ENCODE measurements at places on chromosomes 5 and 9.

DNA sequence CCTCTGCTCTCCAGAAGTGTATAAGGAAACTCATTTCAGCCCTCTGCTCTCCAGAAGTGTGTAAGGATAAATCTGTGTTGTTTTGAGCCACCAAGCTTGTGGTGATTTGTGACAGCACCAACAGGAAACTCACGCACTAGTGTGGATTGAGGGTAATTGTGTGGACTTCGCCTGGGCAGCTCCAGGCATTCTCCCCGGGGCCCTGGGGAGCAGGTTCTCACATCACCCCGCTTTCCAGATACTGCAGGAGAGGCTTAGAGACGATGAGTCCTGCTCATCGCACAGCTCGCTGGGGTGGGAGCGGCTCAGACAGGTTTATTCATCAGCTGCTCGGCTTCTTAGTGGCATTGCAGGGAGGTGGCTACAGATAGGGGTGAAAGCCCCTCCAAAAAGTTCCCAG lies 38.4 kb upstream of the RNF130 start:
- DNase-seq, result no peak

- DNase-seq, result no peak
These were observed 29.6 kb upstream of the ASS1 start for GRCh38 chr9:130414910-130415746.

- DNase-seq, result no peak
These were observed 11.8 kb upstream of the ZDHHC11 start for GRCh38 chr5:862367-863243.

DNA sequence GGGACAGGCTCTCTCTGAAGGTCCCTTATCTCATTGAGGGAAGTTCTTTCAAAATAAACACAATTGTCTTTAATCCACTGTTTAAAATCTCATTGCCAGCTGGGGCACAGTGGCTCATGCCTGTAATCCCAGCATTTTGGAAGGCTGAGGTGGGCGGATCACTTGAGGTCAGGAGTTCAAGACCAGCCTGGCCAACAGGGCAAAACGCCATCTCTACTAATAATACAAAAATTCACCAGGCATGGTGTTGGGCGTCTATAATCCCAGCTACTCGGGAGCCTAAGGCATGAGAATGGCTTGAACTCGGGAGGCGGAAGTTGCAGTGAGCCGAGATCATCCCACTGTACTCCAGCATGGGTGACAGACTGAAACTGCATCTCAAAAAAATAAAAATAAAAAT lies 8.3 kb upstream of the NDFIP1 start:
- no peak for DNase-seq

DNA sequence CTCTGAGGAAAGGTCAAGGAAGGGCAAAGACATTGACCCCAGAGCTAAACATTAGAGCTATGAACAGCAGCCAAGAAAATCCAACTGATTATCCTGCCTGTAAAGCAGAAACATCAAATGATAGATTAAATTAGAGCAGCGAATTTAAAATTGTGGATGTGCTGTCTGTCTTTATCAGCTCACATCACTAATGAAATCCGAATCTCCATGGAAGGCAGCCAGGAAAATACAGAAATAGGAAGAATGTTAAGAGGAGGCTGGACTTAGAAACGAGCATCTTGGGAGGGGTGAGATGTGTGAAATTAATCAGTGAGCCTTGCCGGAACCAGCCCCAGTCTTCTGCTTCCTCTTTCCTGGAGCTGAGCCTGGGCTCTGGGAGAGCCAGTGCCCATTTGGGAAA lies 191.0 kb downstream of the PJA2 start:
- no peak for DNase-seq

DNA sequence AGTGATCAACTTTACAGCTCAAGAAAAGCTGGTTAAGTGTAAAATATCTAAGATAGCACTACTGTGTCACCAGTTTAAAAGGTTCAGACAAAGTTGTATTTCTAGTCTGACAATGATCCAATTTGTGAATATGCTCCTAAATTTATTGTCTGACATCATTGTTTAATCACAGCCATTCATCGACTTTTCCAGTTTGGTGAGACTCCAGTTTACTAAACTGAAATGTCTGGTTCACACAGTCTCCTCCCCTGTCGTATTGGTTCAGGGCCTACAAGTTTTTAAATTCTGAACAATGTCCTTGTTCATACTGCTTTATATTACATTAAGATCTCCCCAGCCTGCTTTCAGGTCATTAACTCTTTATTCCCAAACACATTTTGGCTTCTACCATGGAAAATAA lies 161.4 kb downstream of the CHSY3 start:
- no peak for DNase-seq

GRCh38 chr5:103369125-103370120 lies 110.9 kb downstream of the MACIR start:
- no peak for DNase-seq

GRCh38 chr5:117205894-117206293 lies 631.3 kb upstream of the SEMA6A start:
- DNase-seq, result no peak

GRCh38 chr5:96468956-96469355 lies 35.9 kb upstream of the PCSK1 start:
- DNase-seq, result no peak

DNA sequence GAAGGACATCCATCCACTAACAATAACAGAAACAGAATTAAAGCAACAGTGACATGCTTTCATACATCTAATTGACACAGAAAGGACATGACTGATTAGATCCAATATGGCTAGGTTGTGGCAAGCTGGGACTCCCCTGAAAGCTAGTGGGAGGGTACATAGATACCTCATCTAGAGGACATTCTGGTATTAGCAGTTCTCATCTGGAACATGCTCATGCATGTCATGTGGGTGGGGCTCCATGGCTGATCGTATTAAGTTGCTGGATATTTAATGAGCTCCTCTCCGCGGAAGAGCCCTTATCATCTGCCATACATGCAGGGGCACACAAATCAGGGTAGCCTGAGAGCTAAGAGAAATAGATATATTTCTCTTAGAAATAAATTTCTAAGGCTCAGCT lies 358.9 kb downstream of the ICE1 start:
- no peak for DNase-seq

- no peak for DNase-seq
These were observed 102.8 kb downstream of the MRPS30 start for GRCh38 chr5:44911501-44911900.

DNA sequence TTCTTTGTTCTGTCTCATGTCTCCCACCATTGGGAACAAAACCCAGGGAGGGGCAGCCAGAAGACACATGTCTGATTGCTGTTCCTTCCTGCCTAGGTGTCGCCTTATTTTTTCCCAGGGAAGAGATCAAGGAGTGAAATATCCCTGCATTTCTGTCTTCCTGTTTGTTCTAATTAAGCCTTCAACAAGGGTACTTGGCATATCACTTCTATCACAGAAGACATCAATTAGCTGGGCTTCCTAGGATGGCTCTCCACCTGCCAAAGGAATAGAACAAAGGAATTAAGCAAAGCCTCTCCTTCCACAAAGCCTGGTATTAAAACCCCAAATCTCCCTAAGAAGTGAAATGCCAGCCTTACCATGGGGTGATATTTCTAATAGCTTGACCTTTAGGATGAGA lies 299.5 kb upstream of the CD180 start:
- DNase-seq, result no peak

DNA sequence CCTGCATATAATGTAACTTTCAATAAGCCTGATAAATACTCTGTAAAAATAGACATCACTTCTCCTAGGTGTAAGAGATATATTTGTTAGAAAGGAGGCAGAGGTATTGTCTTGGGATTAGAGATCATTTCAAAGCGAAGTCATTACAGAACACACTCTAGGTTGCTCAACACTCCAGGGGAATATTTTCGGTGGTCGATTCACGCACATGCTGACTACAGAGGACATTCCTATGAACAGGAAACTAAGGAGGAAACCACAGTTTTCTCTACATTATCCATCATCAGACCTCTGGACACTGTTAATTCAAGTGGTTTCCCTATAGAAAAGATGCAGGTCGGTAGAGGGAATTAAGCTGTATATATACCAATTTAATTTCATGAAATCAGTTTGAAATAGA lies 370.0 kb downstream of the NDUFS4 start:
- DNase-seq, result no peak

DNA sequence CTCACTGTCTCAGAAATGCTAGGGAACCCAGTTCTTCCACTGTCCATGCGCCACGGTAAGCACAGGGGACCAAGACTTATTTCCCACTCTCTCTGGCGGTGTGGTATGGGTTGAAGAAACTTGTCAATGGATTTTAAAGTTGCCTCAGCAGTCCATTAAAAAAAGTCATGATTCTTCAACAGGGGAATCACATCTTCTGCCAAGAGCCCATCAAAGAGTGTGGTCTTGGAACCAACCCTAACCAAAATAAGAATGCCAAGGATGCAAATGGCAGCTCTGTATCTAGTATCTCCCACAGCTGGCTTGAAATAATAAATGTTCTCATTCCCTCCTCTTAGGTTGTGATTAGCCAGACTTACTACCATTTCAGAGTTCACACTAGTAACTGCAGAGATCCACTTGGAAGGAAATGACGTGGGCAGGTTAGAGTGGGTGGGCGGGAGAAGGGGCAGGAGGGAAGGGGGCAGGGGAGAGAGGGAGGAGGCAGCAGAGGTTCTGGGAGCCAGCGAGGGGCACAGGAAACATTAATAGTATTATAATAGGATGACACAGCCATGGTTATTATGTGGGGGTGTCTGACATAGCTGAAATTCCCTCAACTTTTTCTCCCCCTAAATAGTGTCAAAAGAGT lies 17.6 kb downstream of the PTCH1 start:
- DNase-seq, result no peak

DNA sequence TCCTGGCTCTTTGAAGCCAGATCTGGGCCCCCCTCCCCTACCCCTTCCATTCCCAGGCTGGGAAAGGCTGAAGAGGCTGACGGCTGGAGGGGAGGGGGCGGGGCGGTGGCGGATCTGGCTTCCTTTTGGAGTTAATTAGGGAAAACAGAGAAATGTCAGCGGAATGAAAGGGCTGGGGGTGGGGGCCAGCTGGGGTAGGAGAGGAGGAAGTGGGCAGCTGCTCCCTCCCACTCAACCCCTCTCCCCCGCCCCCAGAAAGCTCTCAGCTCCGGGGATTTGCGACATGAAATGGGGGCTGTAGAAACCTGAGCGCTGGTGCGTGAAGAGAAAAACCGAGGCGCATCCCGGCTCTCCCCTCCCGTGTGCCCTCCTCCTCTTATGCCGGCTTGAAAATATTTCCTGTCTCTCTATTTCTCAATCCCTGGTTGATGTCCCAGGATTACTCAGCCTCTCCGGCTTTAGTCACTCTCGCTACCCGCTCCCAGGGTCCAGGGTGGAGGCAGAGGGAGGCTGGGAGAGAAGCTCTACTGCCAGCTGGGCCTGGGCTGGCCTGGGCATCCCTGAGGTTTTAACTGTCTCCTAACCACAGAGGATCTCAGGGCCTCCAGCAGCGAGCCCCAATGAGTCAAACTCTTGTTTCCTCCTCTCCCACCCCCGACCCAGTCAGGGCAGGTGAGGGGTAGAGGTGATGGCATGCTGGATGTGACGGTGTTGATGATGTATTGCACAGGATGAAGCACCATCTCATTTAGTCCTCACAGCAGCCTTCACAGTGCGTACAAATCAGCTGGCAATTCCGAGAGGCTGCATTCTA lies 20.1 kb downstream of the PCDHGC5 start:
- no peak for DNase-seq

DNA sequence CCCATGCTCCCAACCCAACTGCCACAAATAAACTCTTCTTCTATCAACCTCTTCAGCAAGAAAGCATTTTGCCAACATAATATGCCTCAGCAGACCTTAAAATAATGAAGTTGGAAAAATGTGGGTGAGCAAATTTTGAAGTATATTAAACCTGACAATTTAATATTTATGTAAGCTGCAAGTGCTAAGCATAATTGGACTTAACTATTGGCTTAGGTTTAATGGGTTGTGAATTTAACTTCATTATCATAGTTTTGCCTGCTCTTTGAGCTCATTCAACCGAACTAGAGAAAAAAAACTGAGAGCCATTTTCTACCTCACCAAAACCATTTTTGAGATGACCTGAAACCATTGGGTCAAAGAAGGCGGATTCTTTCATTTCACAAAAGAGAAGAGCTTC lies 805.5 kb upstream of the DMAC1 start:
- no peak for DNase-seq

- DNase-seq, result no peak
These were observed 1.9 kb downstream of the ROR2 start for GRCh38 chr9:91948101-91948596.

DNA sequence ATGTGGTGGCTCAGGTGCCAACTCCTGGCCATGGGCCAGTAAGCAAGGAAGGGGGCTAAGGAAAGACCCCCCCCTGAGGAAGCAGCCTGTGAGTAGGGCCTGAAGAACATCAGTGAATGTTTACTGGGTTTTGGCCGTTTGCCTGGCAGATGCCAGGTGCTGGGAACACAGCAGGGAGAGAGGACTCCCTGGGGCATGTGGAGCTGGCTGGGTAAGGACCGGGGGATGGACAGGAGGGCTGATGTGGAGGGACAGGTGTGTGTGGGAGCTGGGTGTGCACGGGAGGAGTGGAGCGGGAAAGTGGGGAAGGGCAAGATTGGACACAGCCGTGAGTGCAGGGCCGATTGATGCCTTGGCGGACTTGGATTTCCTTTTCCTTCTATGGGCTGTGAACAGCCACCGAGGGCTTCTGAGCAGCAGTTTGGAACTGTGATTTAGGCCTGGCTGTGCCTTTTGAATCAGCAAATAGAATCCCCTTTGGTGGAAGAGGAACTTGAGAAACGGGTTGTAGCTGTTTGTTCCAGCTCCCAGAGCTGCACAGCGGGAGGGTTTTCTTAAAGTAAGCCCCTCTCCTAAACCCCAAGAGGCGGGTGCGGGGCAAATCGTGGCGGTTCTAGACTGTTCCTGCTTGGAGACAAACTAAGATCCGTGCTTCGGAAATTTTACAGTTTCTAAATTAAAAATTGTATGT lies 3.1 kb downstream of the HMCN2 start:
- no peak for DNase-seq

DNA sequence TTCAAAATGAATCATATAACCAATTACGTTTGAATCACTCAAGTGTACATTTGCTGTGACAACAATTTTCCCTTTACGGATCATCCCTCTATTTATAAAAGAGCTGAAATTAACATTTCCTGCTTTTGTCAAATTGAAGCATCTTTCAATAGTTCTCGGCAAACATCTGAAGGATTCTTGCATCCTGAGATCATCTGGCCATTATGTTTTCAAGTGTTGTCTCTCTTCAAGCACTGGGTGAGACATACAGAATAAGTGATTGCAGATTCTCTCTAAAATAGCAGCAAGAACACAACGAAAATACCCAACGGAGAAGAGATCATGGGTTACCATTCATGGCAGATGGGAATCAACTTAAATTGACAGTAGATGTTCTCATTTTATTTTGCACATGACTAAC lies 283.4 kb upstream of the GRAMD2B start:
- DNase-seq, result no peak

DNA sequence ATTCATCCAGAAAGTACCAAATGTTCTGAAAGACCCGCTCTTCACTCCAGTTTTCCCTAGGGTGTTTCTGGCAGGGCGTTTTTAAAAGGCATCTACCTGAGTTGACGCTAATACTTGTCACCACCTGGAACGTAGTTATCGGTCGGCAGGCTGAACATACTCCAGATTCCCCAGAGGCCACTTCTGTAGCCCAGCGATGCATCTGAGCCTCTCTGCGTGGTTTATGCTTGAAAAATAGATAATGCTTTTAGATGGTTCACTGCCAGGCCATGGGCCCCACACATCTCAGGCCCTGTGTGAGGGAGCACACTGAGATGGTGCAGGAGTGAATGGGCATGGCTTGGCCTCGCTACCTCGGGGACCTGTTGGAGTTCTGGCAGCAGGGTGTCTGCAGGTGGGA lies 33.0 kb upstream of the NCS1 start:
- no peak for DNase-seq

Measured in activated T-cell treated with anti-CD3 and anti-CD28 coated beads for 48 hours (primary cell).